ENCODE measurements at places on chromosomes 7 and 10.

GRCh38 chr10:124416733-124417132 lies 2.0 kb downstream of the OAT start:
- no peak overlapping the region for H3K4me3 ChIP-seq
- H3K36me3 ChIP-seq, result no peaks in the 10 kb centered on the region
- H3K4me1 ChIP-seq, result peaks cover 5% of the 10 kb centered on the region
- H3K27ac ChIP-seq, result no peak overlapping the region
- H3K27me3 ChIP-seq, result no peaks in the 10 kb centered on the region

DNA sequence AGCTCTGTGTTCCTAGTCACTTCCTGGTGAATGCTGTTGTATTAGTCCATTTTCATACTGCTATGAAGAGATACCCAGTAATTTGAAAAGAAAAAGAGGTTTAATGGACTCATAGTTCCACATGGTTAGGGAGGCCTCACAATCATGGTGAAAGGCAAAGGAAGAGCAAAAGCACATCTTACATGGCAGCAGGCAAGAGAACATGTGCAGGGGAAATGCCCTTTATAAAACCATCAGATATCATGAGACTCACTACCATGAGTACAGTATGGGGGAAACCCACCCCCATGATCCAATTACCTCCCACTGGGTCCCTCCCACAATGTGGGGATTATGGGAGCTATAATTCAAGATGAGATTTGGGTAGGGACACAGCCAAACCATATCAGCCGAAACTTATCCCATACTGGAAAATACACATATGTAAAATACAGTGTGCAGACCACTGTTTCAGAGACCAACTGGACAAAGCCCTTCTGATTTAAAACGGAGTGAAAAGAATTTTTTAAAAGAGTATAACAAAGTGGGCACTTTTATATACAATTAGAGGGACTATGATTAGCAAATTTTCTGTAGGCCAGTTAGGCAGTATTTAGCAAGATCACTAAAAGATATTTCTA lies 8.0 kb downstream of the CYREN start:
- H3K36me3 ChIP-seq, result peaks cover 43% of the 10 kb centered on the region
- no peaks in the 10 kb centered on the region for H3K27me3 ChIP-seq
- no peak overlapping the region for H3K4me3 ChIP-seq
- peaks cover 2% of the 10 kb centered on the region for H3K4me1 ChIP-seq
- H3K27ac ChIP-seq, result no peak overlapping the region

DNA sequence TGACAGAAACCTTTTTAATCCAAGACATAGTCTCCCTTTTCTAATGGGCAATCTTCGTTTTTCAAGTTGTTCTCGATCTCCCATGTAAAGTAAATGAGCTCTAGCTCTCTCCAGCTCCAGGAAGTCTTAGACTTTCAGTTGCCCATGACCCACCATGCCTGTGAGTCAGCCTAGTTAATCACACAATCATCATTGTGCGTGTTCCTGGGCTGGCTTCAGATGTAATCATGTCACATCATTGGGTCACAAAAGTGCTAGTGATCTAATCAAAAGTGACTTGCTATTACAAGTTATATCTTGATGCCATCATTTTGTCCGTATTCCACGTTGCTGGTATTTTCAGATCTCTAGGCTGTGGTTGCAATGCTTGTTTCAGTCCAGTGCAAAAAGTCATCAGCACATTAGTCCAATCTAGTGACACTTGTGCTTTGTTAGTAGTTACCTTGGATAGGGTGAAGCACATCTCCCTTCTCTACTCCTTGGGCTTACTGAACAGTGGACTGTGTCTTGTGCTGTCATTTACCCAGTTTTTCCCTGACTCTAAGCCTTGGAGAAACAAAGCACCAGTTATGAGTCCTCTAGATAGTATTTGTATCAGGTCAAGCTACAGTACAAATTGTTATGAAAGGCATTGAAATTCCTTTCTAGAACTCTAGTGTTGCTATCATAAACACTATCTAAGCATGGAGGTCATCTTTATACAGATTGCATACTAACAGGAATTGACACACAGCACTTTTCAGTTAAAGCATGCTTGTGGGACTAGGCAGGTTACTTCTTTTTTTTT lies 316.6 kb downstream of the GFRA1 start:
- no peaks in the 10 kb centered on the region for H3K27me3 ChIP-seq
- H3K4me3 ChIP-seq, result no peak overlapping the region
- H3K27ac ChIP-seq, result no peak overlapping the region
- DNase-seq, result no peak

DNA sequence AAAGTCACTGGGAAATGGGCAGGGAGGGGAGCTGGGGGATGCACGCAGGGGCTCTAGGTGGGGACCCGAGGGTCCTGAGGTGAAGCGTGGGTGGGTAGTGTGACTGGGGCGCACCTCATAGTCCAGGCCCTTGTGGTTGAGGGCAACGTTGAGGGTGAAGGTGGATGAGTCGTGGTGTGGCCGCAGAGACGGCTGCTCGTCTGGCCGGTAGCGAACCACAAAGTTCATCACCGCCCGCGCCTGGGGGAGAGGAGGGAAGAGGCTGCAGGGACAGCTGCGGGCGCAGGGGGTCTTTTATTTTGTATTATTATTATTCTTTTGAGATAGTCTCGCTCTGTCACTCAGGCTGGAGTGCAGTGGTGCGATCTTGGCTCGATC lies 5.8 kb upstream of the MOGAT3 start:
- H3K36me3 ChIP-seq, result peaks cover 21% of the 10 kb centered on the region
- H3K4me1 ChIP-seq, result peaks cover 20% of the 10 kb centered on the region
- H3K4me3 ChIP-seq, result no peak overlapping the region

GRCh38 chr10:126350216-126350992 lies 37.9 kb downstream of the ADAM12 start:
- peaks cover 2% of the 10 kb centered on the region for H3K27me3 ChIP-seq
- no peaks in the 10 kb centered on the region for H3K4me1 ChIP-seq
- H3K36me3 ChIP-seq, result no peaks in the 10 kb centered on the region
- no peak overlapping the region for H3K4me3 ChIP-seq

DNA sequence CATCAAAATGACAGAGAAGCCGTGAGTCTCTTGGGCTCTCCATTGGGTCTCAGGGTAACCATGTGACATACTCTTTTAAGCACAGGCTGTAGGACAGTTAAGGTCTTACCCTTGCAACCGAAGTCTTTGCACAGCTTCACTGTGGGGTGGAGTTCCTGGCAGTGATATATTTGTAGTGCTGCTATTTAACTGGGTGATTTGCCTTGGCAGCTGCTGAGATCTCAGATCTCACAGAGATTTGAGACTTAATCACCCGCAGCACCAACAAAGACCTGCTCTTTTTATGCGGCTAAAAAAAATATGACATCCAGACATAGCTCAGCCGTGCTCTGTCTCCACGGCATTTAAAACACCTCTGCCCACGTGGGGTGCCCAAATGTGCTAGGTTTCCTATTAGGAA lies 63.4 kb upstream of the NPTX2 start:
- DNase-seq, result no peak
- no peaks in the 10 kb centered on the region for H3K4me1 ChIP-seq
- no peaks in the 10 kb centered on the region for H3K36me3 ChIP-seq
- peaks cover 8% of the 10 kb centered on the region for H3K27me3 ChIP-seq

- H3K27ac ChIP-seq, result no peak overlapping the region
- H3K4me3 ChIP-seq, result no peak overlapping the region
- H3K27me3 ChIP-seq, result no peaks in the 10 kb centered on the region
- no peaks in the 10 kb centered on the region for H3K4me1 ChIP-seq
- no peaks in the 10 kb centered on the region for H3K36me3 ChIP-seq
Observed at GRCh38 chr7:53119514-53119941, 84.1 kb downstream of the POM121L12 start.

GRCh38 chr7:104775531-104775930 lies 238.5 kb upstream of the KMT2E start:
- no peaks in the 10 kb centered on the region for H3K36me3 ChIP-seq
- no peak overlapping the region for H3K27ac ChIP-seq
- DNase-seq, result no peak
- H3K4me3 ChIP-seq, result no peak overlapping the region
- no peaks in the 10 kb centered on the region for H3K4me1 ChIP-seq
- H3K27me3 ChIP-seq, result no peaks in the 10 kb centered on the region

- H3K36me3 ChIP-seq, result peaks cover 69% of the 10 kb centered on the region
- peaks cover 25% of the 10 kb centered on the region for H3K4me1 ChIP-seq
- H3K4me3 ChIP-seq, result no peak overlapping the region
- DNase-seq, result no peak
- no peak overlapping the region for H3K27ac ChIP-seq
- H3K27me3 ChIP-seq, result no peaks in the 10 kb centered on the region
Observed at GRCh38 chr7:157371296-157371695, 34.5 kb downstream of the DNAJB6 start.

GRCh38 chr7:7146837-7147236 lies 35.5 kb upstream of the C1GALT1 start:
- H3K4me1 ChIP-seq, result no peaks in the 10 kb centered on the region
- no peak overlapping the region for H3K4me3 ChIP-seq
- DNase-seq, result no peak
- H3K27ac ChIP-seq, result no peak overlapping the region
- H3K36me3 ChIP-seq, result no peaks in the 10 kb centered on the region

- no peaks in the 10 kb centered on the region for H3K36me3 ChIP-seq
- no peak for DNase-seq
- no peak overlapping the region for H3K4me3 ChIP-seq
- no peak overlapping the region for H3K27ac ChIP-seq
- no peaks in the 10 kb centered on the region for H3K4me1 ChIP-seq
Observed at GRCh38 chr7:99177165-99177564, 30.8 kb downstream of the KPNA7 start.

- no peaks in the 10 kb centered on the region for H3K27me3 ChIP-seq
- no peak overlapping the region for H3K27ac ChIP-seq
- no peaks in the 10 kb centered on the region for H3K36me3 ChIP-seq
- DNase-seq, result no peak
- H3K4me1 ChIP-seq, result no peaks in the 10 kb centered on the region
Observed at GRCh38 chr7:122827763-122828162, 58.5 kb downstream of the CADPS2 start.

- no peaks in the 10 kb centered on the region for H3K4me1 ChIP-seq
- no peak overlapping the region for H3K4me3 ChIP-seq
- no peak for DNase-seq
Observed at GRCh38 chr10:127953876-127954275, 47.0 kb downstream of the PTPRE start.

GRCh38 chr10:75751232-75751631 lies 319.8 kb downstream of the LRMDA start:
- no peaks in the 10 kb centered on the region for H3K36me3 ChIP-seq
- no peaks in the 10 kb centered on the region for H3K27me3 ChIP-seq
- H3K27ac ChIP-seq, result no peak overlapping the region
- no peaks in the 10 kb centered on the region for H3K4me1 ChIP-seq

- no peaks in the 10 kb centered on the region for H3K27me3 ChIP-seq
- H3K36me3 ChIP-seq, result no peaks in the 10 kb centered on the region
- no peak overlapping the region for H3K4me3 ChIP-seq
- no peak for DNase-seq
Observed at GRCh38 chr10:83562381-83562780, 576.9 kb upstream of the GHITM start.

DNA sequence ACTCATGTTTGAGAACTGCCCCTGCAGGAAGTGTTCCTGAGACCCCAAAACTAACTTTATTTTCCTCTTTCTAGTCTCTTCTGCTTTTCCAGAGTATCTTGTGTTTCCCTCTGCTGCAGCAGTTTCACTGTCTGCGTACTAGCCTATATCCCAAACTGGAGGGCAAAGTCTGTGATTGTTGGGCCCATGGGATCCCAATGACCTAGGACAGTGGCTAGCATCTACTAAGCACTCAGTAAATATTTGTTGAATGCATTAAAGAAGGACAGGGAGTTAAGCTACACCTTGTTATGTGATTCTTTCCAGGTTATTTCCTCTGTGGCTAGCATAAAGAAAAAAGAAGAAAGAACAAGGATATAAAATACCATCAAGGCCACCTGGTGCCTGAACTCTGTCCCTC lies 210.6 kb upstream of the PHYHIPL start:
- no peaks in the 10 kb centered on the region for H3K4me1 ChIP-seq
- H3K4me3 ChIP-seq, result no peak overlapping the region
- H3K36me3 ChIP-seq, result no peaks in the 10 kb centered on the region
- DNase-seq, result no peak
- no peak overlapping the region for H3K27ac ChIP-seq

- no peaks in the 10 kb centered on the region for H3K36me3 ChIP-seq
- H3K4me1 ChIP-seq, result peaks cover 4% of the 10 kb centered on the region
- no peak for DNase-seq
- H3K27ac ChIP-seq, result no peak overlapping the region
- H3K4me3 ChIP-seq, result no peak overlapping the region
- H3K27me3 ChIP-seq, result no peaks in the 10 kb centered on the region
Observed at GRCh38 chr7:28685242-28685643, 272.9 kb downstream of the TRIL start.

DNA sequence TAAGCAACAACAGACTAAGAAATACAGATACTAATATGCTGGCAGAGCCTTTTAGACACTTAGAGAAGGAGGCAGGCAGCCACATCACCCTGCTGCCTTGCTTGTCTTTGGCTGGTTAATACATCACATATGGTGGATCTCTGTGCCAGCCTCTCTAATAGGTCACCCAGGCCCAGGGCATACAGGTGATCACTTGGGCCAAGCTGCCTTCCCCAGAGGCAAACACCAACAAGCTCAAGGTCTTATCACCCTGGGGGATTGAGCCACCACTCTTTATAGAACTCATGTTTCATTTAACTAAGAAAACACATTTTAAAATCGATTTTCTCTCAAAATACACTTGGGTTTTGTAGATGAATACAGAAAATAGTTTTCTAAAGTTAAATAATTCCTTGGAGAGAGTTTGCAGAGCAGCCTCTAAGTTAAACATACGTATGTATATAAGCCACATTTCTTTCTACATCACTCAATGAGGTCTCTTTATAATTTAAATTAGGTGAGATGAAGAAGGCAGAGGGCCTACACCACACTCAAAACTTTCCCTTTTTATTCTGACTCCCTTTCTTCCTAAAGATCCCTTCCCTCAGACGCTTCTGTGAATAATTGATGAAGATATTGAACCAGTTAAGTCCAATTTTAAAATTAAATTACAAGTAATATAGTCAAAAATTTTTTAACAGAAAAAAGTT lies 556.8 kb upstream of the GHITM start:
- H3K27me3 ChIP-seq, result no peaks in the 10 kb centered on the region
- no peak for DNase-seq
- no peaks in the 10 kb centered on the region for H3K36me3 ChIP-seq
- H3K4me3 ChIP-seq, result no peak overlapping the region
- no peaks in the 10 kb centered on the region for H3K4me1 ChIP-seq
- no peak overlapping the region for H3K27ac ChIP-seq
